ENCODE measurements at places on chromosomes 12 and 14.
A peak's percentile ranks its signal among the peaks of the same experiment; 100 is the strongest.

- no peak for DNase-seq
Measured at GRCh38 chr14:95318399-95319311, 1.1 kb downstream of the CLMN start.

GRCh38 chr12:126627596-126627995 lies 1562.4 kb downstream of the AACS start:
- DNase-seq: no peak

- DNase-seq: no peak
Measured at GRCh38 chr14:85428926-85429325, 101.0 kb upstream of the FLRT2 start.

DNA sequence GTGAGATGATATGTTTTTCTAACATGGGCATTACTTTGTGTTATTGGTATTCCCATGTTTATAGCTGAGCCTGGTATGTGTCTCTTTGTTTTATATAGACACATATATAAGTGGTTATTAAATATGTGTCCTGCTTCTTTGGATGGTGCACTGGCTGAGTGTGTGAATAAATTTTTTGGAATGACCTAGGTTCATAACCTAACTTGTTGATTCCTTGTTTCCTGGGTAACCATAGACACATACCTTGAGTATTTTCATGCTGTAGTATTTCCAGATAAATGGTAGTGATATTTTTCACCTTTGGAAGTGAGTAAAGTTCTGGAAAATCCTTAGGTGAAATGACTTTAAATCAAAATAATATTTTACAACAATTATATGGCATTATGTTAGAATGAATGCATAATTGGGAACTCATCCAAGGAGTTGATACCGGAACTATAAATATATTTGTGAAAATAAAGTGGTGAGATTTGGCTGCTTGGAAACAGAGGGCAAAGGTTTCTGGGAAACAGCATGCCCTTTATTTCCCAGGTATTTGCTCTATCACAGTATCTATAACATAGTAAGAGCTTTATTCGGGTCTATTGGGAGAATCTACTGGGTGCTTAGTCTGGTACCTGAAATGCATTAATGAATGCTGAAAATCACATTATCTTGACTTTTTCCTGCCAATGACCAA lies 64.3 kb upstream of the REP15 start:
- no peak for DNase-seq

DNA sequence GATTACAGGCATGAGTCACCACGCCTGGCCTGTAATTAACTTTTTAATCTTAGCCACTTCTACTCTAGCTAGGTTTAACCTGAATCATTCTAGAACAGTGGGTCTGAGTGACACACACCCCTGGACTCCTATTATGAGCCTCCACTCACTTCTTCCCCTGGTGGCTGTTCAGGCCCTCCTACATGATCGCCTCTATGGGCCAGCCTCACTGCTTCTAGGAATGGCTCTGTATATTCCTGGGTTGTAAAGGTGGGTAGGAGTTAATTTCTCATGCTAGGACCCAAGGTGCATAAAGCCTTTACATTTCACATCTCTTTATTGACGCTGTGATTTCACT lies 8.0 kb upstream of the RNU6-8 start:
- DNase-seq: no peak

GRCh38 chr14:92886337-92886736 lies 36.6 kb upstream of the CHGA start:
- no peak for DNase-seq

DNA sequence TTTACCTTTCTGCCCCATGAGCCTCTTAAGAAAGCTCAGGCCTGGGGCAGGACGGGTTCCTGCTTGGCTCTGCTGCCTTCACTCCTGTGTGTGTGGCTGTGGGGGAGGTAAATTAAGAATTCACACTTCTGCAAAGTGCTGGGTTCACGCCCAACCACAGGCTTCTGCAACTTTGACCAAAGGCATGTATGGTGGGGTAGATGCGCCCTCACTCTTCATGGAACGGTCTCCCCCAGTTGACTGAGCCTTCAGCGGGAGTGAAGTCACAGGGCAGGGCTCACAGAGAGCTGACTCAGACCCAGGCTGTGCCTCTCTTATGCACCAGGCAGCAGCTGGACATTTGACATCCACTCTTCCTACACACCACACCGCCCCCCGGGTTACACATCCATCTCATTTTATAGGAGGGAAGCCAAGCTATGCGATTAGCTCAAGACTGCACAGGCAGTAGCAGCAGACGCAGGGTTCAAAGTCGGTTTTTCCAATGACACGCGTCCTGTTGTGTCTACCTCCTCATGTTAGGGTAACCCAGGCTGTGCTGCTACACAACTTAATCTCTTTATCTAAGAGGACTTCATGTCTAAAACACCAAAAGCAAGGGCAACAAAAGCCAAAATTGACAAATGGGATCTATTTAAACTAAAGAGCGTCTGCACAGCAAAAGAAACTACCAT lies 15.4 kb upstream of the BCL11B start:
- no peak for DNase-seq

GRCh38 chr14:101286271-101287018 lies 274.9 kb upstream of the DIO3 start:
- DNase-seq: no peak

- DNase-seq: no peak
Measured at GRCh38 chr12:65821336-65821735, 2.9 kb upstream of the HMGA2 start.

DNA sequence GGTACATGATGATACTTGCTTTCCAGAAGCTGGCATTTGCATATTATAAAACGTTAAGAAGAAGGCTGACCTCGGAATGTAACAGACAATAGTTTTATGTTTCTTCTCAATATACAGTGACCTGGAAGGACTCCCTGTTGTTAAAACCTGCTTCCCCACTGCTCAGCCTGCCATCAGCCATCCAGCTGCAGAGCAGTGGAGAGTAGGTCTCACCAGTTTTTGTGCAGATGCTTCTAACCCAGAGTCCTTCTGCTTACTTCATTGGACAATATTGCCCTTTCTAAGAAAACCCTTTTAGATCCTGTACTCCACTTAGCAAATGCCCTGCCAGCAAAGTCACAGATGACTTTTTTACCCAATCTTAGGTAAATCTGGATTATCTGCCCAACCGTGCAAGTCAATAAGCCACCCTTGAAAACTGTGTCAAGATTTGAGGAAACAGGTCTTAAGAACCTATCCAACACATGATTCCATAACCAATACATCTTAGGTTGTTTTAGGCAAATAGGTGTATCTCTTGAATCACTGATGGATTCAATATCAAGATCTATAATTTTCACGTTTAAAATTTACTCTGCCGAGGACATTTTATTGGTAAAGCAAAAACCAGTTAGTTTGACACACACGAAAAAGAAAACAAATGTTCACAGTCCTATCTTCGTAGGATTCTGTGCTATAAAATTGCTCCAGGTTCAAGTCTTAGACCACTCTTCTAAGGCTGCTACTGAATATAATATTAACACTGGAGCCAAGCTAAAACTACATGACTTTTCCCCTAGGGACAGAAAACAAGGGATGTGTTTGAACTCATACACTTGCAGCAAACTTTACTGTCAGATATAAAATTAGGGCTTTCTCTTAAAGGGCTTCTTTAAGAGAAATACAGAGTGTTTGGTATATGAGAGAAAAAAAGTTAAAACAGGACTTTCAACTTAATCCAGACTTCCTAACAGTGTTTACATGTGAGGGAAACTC lies 5.7 kb downstream of the PHLDA1 start:
- peak; percentile 8 for DNase-seq

DNA sequence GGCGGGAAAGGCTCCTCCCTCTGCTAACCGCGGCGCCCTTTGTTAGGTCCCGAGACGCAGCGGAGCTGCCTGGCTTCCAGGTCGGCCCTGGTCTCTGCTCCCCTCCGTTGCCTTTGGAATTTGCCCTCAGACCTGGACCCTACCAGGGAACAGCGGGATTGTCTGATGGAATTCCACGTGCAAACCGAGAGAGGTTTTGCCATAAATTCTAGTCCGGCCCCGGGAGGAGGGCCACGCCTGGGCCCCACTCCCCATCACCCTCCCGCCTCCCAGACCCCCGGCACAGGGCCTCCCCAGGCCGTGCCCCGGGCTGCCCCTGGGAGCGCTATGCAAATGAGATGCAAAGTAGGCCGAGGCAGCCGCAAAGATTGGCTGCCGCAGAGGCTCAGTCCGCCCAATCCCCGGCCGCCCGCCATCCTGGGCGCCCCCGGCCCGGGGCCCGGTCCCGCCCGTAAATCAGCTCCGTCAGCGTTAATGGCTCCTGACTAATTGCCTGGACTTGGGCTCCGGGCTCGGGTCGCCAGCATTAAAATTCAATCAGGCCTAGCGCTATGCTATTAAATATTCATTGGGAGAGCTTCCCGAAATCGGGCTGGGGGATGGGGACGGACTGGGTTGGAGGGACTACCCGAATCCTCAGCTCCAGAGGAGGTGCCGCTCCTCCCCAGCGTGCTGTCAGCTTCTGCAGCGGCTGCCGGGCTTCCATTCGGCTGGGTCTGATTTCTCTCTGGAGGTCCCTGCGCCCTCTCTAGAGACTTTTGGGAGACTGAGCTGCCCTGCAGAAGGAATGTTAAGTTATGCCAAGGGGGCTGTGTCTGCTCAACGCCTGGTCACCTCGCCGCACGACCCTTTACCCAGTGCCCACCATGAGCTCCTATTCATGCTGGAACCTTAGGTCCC lies 15.7 kb upstream of the FIGNL2 start:
- DNase-seq: no peak

DNA sequence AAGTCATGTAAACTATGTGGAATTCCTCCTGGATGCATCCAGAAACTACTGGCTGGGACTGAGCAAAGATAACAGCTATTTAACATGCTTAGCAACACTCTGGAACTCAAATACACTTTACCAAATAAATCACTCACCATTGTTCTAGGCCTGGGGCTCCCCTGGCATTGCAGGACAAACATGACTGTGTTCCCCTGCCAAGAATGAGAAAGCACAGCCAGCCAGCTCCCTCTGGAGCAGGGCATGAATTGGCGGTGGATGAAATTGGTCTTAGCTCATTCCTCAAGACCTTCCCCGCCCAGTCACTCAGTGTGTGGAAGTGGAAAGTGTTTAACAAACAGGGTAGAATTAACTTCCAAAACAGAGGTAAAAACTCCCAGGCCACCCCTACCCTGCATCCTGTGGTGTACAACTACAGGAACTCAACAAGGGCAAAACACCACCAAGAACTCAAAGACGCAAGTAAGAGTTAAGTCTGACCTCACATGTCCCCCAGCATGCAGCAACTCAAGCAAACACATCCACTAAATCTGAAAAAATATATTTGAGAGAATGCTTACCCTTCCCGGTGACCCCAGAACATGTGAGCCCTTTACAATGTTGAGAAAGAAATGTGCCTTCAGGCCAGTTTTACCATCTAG lies 58.4 kb upstream of the BDKRB2 start:
- no peak for DNase-seq

Measured in RWPE1 (cell line).